KG1 (cell line): ENCODE measurements at places on chromosomes 7 and 10.
A peak's percentile ranks its signal among the peaks of the same experiment; 100 is the strongest.

- DNase-seq: no peak
Observed at GRCh38 chr7:98655611-98656010, 38.5 kb downstream of the NPTX2 start.

- DNase-seq: no peak
Observed at GRCh38 chr10:10777279-10777678, 240.4 kb upstream of the CELF2 start.

DNA sequence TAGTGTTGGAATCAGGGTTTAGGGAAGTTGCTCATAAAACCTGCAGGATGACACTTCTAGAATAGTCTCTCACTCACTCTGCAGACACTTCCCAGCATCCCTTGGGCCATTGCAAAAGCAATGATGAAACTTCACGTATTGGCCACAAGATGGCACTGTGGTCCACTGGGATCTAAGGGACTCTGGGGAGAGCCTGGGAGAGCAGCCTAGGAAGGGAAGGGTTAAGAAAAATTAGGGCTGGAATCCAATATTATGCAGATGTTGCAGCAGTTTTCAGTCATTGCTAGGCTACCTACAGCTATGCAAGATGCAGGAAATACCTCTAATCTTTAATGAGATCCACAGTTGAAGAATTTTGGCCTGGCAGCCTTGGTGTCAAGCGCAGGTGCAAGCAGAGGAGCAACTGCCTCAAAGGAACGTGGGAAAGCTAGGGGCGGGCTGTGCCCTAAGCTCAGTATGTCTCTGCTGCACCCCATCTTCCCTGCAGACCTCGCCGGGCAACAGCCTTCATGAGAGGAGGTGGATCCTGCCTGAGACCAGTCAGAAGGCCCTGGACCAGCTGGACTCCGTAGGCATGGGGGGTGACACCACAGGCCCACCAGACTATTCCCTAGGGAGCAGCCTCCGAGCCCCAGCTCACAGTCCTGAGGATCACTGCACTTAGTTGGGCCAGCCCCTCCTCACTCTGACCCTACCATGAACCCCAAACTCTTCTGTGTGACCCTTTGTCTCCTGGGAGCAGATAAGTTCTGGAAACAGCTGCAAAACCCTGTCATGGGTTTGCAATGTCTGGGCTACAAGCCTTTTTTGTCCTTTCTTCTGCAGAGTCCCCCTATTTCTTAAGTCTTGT is 127.9 kb upstream of the PRSS58 start:
- peak; percentile 27 for DNase-seq

DNA sequence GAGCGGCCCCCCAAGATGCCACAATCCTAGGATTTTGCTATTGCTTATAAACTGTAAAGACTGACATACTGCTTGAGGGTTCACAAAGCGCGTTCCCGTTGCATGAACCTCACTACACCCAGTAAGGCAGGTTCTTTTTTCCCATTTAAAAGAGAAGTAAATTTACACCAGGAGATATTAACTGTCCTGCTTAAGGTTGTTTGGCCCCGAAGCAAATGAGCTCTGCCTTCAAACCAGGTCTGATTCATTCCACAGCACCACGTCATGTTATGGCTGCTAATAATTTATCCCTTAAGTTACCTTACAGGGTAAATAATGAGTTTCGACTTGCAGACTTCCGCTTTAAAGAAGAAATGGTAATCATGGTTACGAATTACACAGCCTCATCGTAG is 559 bp upstream of the FKBP14 start:
- no peak for DNase-seq

DNA sequence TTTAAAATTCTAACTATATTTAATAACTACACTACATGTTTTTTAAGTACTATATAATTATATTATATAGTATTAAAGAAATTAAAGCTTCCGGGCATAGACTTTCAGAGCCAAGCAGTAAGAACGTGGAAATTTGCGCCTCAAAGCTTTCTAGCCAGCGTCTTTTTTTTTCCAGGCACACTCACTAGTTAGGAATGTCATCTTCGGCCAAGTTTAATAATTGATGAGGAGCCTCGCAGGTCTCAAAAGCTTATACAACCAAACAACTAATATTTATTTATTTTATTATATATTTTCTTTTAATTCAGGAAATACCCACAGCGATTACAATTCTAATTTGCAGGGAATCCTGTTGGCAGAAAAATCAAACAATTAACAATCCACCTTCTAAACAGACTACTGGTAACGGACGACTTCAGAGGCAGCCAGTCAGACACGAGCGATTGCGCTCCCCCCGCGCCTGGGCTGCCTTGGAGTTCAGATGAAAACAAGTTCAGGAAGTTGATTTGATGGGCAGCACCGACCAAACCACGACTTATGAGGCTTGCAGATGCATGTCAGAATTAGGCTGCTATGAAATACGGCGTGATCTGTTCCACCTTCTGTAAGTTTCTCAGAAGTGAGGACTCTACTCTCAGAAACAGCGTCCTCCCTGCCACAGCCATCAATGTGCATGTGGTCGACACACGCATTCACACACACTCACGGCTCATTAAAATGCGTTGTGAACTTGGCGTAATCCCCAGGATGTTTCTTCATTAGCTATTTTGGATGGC is 431.8 kb upstream of the MGMT start:
- DNase-seq: peak; percentile 50

- no peak for DNase-seq
Observed at GRCh38 chr7:128407233-128407589, 2.6 kb downstream of the IMPDH1 start.
